ENCODE measurements at places on chromosomes 6 and 20. TPM values are rescaled to one million over a fixed set of nuclear protein-coding genes. Genes with fewer than 3 reads are reported as not detected.
A peak's percentile ranks its signal among the peaks of the same experiment; 100 is the strongest.

Gene FGD2
- total RNA-seq, result not detected

DNA sequence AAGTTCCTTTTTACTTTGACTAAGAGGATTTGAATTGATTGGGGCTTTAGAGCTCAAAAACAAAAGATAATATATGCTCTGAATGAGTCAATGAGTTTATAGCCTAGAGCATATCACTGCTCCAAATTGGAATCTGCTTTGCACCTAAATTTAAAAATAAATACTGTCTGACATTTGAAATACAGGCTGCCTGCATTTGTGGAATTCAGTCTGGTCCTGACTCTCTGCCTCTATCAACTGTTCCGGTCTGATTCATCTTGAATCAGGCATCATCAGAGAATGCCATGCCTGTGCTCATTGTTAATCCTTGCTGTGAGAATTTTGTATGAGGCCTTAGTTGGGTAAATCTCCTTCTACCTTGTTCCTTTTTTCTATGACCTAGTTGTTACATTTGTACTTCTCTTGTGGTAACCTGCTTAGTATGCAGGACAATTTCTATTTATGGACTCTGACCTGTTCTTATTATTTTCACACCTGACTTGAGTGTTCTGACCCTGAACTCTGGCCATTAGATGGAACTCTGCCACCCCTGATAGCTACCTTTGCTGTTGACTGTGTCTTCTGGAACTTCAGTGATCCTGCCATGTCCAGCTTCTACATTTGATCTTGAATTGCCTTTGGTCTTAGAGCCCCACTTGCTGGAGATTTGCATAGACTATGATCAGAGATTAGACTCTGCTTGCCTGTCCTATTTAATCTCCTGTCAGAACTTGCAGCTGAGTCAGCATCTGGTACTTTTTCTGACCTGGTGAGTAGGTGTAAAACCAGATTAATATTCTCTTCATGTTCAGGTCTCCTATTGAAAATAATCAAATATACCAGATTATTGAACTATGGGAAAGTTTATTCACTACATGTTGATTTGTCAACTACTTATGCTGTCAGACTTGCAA is 442.7 kb upstream of the HS3ST5 start:
- no peak for DNase-seq

DNA sequence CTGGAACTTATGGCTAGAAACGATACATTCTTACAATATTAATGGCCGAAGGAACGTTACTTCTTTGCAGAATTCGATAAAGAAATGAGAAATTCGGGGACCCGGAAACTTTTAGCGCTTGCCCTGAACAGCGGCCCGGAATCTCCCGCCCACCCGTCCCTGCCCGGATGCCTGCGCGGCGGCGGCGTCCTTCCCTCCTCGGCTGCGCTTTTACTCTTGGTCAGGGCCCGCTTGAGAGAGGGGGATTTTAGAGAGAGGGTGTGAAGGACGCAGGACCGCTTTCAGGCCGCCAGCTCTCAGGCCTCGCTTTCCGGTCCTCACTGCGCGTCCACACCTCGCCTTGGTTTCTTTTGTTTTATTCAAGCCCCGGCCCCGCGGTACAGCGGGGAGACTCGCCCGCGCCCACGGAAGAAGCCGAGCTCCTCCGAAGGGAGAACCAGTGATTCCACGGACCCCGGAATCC is 243.7 kb downstream of the ARID1B start:
- peak; percentile 66 for DNase-seq

DNA sequence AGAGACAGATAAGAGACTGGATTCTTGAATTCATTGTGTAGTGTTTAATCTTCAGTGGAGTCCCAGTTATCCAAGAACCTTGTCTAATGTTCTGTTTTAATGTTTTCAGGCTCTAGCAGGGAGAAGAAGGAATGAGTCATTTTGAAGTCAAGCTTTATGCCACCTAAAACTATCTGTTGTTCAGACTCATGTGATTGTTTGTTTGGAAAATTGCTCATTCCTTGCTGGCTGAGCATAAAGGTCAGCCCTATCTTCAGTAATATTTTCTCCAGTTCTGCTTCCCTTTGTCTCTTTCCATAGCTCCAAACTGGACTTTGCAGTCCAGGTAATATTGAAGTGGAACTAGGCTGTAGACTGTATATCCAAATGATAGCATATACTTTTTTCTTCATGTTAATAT is 34.2 kb downstream of the CLVS2 start:
- DNase-seq, result no peak

- DNase-seq, result no peak
These were observed 6.2 kb upstream of the LCA5 start for GRCh38 chr6:79543411-79543810.

GRCh38 chr20:21167261-21167660 is 41.4 kb downstream of the KIZ start:
- no peak for DNase-seq

- DNase-seq, result no peak
These were observed 29.1 kb downstream of the TXLNB start for GRCh38 chr6:139262519-139263300.

DNA sequence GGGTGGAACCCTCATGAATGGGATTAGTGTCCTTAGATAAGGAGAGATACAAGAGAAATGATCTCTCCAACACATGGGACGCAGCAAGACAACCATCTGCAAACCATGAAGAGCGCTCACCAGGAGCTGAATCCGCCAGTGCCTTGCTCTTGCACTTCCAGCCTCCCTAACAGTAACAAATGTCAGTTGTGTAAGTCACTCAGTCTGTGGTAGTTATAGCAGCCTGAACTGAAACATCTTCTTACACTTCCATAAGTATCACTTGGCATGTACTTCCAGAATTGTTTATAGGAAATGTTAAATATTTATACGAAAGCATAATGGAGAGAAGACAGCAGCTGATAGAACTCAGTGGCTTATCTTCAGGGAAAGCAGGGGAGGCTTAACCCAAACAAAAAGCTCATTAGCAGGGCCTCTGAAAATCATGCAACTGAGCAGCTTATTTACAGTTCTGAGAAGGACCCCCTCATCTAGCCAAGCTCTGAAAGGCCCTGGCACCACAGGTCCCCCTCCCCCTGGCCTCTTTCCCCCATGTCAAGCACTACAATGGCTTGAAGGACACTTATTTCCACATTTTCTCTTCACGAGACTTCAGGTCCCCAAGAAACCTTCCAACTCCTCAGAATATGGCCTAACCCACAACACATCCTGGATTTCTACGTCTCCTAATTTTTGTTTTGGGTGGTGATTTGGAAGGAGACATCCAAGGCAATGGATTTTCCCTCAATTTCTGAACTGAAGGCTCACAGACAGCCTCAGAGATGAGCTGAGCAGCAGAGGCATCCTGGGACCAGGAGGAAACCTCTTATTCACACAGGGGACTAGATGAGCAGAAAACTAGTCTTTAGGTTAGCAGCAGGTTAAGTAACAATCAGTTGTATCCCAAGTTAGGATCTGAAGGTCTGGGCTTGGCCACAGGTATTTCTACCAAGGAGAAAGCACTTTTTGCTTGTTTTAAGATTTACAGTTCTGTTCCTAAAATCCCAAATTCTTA is 49.1 kb downstream of the GCLC start:
- no peak for DNase-seq

DNA sequence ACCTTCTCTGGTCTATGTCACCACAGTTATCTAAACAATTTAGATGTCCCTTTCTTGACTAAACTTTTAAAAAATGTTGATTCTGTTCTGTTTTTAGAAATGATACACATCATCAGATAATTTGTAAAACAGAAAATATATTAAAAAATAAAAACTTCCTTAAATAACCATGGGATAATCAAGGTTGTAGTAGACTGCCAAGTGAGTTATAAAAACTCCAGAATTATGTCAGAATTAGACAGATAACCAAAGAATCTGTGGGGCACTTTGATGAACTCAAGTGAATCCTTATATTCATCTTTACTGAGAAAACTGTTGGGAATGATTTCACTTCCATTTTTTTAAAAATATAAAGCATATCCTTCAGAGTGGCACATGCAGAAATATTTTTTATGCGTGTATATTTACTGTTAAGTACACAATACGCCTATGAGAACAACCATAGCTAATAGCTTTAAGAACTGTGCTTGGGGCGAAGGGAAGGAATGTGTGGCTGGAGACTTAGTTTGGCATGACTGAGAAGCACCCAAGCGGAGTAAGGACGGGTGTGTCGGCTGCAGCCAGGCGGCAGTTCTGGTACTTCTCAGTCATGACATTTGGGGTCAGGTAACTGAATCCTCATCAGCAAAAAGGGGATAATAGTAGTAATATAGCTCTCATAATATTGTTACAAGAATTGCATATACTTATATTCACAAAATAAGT is 604.7 kb upstream of the CITED2 start:
- no peak for DNase-seq

GRCh38 chr6:90406142-90406794 is 109.6 kb upstream of the BACH2 start:
- no peak for DNase-seq

- DNase-seq, result no peak
These were observed 132.5 kb downstream of the ZFAND3 start for GRCh38 chr6:37952027-37952426.

- DNase-seq, result no peak
These were observed 265.9 kb downstream of the PRL start for GRCh38 chr6:22030730-22031619.

Measured in endothelial cell of umbilical vein (primary cell).